ENCODE measurements at places on chromosomes 12 and 14.

- DNase-seq: no peak
These were observed 3.0 kb upstream of the ACOT4 start for GRCh38 chr14:73588695-73589094.

GRCh38 chr12:82517808-82518207 lies 159.5 kb downstream of the METTL25 start:
- DNase-seq: no peak

- no peak for DNase-seq
These were observed 17.7 kb upstream of the ITPK1 start for GRCh38 chr14:93133464-93133863.

- no peak for DNase-seq
These were observed 59.4 kb upstream of the GZMB start for GRCh38 chr14:24693353-24693737.

DNA sequence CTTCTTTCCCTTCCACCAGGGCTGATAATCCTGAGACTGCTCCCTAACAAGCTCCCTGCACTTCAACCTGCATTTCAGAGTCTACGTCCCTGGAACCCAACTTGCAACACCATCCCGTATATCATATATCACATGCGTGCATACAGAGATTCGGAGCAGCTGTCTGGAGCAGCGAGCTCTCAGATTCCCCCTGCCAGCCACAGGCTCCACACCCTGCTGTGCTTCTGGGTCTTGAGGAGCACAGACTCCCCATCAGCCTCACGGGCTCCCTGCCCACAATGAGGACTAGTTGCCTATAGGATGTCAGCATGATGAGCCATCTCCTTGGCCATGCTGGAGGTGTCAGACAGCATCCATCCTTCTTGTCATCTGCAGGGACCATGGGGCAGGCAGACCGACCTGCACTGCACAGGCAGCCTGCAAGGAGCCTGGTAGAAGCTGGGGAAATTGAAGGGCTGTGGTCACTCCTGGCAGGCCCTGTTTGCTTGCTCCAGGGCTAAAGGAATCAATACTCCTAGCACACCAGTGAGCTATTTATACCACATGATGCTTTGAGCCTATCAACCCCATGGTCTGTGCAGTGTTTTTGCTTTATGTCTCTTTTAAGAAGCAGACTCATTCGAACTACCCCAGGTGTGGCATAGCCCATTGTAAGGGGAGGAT lies 19.6 kb upstream of the HDAC7 start:
- DNase-seq: no peak

DNA sequence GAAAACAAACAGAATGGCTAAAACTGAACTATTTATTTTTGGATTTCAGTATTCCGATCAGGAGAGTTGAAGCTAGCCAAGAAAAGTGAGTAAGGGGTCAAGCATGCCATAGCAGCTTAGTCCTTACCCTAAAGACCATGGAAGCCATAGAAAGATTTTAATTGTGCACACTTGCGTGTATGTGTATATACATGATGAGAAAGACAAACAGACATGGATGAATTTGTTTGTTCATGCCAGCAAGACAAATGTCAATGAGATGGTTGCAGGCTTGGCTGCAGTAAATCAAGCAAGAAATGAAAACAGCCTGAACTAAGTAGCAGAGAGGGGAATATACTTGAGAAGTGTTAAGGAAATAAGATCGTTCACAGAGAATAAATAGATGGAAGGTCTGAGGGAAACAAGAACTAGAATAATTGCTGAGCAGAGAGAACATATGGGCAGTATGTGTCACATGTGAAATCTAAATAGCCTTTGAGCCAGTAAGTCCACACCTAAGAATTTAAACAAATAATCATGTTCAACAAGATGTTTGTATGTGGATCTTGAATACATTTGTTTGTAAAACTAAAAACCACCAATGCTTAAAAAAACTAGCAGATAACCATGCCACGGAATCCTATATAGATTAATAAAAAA lies 14.8 kb downstream of the SNW1 start:
- DNase-seq: no peak

GRCh38 chr12:8038659-8039114 lies 6.2 kb downstream of the FOXJ2 start:
- DNase-seq: peak; percentile 9

GRCh38 chr12:64951944-64952343 lies 127.5 kb downstream of the TBC1D30 start:
- DNase-seq: no peak

DNA sequence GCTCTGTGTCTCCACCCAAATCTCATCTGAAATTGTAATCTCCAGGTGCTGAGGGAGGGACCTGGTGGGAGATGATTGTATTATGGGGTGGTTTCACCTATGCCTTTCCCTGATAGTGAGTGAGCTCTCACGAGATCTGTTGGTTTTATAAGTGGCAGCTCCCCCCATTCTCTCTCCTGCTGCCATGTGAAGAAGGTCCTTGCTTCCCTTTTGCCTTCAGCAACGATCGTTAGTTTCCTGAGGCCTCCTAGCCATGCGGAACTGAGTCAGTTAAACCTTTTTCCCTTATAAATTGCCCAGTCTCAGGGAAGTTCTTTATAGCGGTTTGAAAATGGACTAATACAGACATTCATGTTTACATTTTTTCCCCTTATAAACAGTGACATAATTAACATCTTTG lies 36.1 kb downstream of the PELI2 start:
- no peak for DNase-seq

GRCh38 chr12:131473261-131473660 lies 237.6 kb upstream of the SFSWAP start:
- no peak for DNase-seq

GRCh38 chr14:79040790-79041189 lies 870.6 kb downstream of the NRXN3 start:
- no peak for DNase-seq

- DNase-seq: no peak
These were observed 53.8 kb downstream of the SPTLC2 start for GRCh38 chr14:77562681-77563080.

GRCh38 chr12:65930114-65930828 lies 106.0 kb downstream of the HMGA2 start:
- DNase-seq: no peak

DNA sequence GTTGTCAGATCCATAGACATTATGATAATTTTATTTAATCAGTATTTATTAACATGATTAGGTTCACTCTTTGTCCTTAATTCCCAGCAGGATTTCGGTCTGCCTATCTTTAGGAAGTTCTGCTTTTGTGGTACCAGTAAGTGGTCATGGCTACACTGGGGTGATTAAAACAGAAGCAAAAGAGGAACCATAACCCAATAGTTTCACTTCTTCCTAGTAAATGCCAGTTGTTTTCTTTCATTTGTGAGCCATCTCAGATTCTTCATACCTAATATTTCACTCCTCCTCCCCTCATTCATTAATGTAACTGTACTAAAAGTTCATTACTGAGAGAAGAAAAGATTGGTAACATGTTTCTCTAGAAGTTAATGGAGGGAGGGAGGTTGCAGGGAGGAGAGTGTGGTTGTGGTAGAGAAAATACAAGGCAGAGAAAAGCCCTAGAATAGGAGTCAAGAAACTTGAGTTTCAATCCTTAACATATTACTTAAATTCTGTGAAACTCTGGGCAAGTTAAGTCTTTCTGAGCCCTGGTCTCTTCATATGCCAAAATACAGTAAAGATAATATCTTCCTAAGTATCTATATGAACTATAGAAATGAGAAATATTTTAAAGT lies 101.2 kb downstream of the PEBP1 start:
- DNase-seq: peak; percentile 87

DNA sequence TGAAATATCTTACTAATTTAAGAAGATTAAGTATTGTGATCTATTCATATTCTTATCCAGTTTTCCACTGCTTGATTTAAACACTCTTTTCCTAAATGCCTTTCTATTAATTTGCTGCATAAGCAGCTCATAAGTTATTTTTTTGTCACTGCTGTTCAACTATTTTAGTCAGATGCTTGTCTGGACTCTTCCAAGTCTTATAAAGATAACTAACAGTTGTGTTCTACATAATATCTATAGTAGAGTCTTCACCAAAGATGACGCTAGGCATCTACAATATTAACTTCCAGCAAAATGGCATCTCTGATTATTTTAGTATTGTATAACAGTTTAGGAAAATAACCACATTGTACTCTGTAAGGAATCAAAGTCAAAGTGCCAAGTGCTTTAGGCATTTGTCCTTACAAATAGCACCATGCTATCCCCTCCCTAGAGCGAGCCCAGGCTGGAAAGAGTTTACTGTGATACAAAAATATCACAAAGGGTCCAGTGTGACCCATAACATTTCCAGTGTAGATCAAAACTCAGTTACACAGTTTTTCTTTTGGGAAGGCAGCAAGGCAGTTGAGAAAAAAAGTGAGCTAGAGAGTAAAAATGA lies 98.2 kb downstream of the DENND5B start:
- no peak for DNase-seq

DNA sequence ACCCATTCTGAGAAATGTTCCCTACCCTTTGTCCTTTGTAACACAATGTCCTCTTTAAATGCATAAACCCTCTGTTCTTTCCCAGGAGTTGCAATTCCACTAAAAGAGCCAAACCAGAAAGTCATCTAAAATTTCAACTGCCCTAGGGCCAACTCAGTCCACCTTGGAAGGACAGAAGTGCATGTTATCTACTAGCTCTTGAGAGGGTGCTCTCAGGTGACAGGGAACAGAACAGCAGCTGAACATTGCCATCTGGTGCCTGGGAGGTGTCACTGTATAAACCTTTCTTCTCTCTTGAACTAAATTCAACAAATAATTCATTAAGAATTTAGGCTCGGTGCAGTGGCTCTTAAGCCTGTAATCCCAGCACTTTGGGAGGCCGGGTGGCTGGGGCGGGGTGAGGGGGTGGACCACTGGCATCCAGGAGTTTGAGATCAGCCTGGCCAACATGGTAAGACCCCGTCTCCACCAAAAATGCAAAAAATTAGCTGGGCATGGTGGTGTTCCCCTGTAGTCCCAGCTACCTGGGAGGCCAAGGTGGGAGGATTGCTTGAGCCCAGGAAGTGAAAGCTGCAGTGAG lies 10.3 kb upstream of the FERMT2 start:
- DNase-seq: peak; percentile 73

DNA sequence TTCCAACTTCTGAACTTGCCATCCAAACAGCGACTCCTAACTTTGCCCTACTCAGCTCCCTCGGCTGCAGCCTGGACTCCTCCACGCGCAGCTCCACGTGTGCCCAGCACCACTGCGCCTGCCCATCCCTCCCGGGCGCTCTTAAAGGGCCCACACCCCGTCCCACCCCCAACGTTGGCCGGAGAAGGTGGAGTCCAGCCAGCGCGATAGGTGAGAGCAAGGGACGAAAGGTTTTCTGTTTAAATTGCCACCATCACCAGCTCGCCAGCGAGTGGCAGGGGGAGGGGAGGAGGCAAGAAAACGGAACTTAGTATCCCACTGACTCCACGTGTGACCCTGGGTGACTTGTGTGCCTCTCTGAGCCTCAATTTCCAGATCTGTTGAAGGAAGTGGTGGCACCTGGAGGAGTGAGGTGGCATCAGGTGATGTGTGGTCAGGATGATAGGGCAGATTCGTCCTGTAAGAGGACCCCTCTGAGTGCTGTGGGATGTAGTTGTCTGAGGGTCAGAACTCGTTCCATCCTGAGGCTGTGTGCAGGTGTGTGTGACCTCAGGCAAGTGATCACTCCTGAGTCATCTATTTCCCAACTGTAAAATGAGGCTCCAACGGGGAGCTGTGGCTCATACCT lies 59.7 kb downstream of the TRPV4 start:
- no peak for DNase-seq

DNA sequence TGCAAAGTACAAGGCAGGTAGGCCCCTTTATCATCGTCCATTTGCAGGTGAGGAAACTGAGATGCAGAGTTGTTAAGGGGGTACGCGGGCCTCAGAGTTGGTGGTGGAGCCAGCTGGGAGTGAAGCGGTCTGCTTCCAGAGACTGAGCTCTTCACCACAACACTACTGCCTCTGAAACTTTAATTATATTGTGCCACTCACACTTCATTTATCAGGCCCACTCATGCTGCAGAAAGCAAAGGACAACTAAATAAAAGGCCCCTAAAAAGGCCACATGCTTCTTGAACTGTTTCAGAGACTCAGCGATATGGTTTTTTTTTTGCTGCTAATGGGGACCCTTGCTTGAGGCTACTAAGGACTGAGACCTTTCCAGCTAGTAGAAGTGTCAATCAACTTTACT lies 153.1 kb downstream of the TTC7B start:
- DNase-seq: no peak

- DNase-seq: no peak
These were observed 172.2 kb downstream of the NPAS3 start for GRCh38 chr14:33110737-33111443.

DNA sequence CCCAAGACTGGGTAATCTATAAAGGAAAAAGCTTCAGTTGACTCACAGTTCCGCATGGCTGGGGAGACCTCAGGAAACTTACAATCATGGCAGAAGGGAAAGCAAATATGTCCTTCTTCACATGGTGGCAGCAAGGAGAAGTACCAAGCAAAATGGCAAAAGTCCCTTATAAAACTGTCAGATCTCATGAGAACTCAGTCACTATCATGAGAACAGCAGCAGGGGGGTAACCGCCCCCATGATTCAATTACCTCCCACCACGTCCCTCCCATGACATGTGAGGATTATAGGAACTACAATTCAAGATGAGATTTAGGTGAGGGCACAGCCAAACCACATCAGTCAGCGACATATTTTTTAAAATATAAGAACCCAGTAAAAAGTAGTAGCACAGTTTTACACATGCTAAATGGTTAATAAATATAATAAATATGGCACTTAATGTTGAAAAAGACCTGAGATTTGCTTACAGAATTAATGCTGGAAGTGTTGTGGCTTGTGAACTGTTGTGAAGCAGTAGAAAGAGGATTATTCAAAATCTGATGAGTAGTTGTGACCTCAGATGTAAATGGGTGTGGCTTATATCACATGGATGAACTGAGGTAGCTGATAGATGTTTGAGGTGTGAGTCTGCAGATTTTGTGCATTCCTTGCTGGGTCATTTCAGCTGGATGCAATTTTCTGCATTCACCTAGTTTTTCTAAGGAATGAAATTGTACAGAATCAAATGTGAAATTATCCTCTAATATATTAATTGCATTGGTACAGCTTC lies 46.9 kb upstream of the CHPT1 start:
- DNase-seq: no peak

DNA sequence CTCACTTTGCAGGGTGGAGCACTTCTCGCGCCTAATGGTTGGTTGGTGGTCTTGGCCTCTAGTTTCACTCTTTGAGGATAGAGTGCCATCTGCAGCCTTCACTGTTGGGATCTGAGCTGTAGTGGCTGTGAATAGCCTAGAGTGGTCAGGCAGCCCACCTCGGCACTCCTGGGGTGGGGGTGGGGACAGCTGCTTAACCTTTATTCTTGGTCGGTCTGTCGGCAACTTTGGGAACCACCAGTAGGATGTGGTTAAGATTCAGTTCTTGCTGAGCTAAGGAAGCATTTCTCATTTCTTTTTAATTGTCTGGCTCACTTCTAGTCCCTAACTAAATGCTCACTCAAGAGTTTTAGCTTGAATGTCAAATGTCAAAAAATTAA lies 21.1 kb downstream of the TMBIM6 start:
- DNase-seq: no peak
